Activated CD8-positive, alpha-beta memory T cell treated with anti-CD3 and anti-CD28 coated beads for 4 hours (primary cell): ENCODE measurements at places on chromosomes 6 and 20.

DNA sequence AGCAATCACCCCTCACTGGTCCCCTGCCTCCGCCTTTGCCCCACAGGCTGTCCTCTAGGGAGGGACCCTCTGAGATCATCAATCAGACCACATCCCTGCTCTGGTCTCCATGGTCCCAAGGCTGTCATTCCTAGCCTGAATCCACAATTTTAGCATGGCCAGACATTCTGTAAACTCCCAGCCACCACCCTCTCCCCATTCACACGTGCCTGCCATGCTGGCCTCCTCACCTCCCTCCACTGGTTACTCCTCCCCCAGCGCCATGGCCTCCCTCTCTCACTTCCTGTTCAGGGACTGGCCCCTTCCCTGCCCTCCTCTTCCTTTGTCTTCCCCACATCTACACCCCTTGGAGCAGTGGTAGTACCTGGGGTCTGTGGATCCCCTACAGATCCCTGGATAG lies 150.7 kb upstream of the MLN start:
- no peak for DNase-seq

DNA sequence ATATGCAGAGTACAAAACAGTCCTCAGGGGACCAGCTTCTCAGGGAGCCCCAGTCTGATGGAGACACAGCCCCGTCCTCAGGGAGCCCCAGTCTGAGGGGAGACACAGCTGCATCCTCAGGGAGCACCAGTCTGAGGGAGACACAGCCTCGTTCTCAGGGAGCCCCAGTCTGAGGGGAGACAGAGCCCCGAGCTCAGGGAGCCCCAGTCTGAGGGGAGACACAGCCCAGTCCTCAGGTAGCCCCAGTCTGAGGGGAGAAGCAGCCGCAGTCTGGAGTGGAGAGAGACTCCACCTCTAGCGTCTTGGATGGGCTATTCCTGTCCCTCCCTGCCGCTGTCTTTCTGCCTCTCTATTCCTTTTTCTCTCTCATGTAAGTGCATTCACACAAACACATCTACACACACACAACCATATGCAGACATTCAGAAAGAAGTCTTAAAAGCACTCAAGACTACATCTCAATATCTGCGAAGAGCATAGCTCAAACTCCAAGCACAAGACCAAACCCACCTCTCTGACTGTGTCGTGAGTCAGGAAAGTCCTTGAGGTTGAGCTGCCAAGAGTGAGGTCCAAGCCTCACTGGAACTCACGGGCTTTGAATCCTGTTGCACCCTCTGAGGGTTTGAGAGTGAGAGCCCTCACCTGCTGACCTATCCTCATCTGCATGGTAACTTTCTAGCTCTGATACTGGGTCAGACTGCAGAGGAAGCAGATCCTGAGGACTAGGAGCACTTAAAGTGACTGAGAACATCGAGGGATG lies 53.1 kb upstream of the SAYSD1 start:
- no peak for DNase-seq

- DNase-seq: no peak
Observed at GRCh38 chr6:120966321-120966720, 368.0 kb downstream of the TBC1D32 start.

DNA sequence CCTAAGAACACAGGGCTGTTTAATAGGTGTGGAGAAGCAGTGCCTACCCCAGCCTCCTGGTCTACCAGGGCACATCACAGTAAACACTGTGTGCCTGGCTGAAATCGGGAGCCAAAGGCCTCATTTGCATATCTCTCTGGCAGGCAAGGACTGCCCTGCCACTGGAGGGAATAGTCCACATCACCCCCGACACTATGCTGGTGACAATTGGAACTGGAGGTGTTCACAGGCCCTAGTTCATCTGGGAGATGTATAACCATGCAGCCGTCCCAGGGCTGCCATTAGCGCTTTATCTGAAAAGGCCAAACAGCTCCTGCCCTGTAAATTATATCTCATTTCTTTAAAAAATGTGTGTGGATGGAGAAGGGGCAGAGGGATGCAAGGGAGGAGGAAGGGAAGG lies 150.3 kb downstream of the LINC00237 start:
- DNase-seq: no peak

DNA sequence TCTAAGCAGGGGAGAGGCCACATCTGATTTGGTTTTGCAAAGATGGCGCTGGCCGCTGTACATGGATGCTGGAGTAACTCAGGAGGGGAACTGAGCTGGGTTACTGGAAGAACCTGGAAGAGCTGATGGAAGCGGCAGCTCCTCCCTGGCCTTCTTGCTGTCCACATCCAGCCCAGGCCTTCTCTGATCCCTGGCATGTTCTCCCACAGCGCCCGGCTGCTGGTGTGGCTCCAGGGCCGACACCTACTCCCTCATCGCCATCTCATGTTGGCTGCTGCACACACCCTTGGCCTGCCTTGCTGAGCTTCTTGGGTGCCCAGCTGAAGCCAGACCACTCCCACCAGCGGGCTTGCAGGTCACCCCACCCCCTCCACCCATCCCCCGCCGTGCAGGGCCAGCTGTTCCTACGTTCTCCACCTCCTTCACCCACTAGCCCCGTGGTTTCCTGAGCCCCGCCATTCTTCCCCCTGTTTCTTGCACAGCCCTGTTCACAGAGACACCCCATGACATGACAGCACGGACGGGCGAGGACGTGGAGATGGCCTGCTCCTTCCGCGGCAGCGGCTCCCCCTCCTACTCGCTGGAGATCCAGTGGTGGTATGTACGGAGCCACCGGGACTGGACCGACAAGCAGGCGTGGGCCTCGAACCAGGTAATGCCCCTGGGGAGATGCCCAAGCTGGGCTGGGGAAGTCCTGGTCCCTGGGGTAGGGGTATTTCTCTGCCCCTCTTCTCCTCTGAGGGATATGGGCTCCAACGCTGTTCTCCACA lies 28.4 kb downstream of the VSTM2L start:
- no peak for DNase-seq

GRCh38 chr6:551829-552350 lies 105.0 kb downstream of the HUS1B start:
- DNase-seq: no peak

GRCh38 chr6:93787841-93788240 lies 368.5 kb upstream of the EPHA7 start:
- no peak for DNase-seq

DNA sequence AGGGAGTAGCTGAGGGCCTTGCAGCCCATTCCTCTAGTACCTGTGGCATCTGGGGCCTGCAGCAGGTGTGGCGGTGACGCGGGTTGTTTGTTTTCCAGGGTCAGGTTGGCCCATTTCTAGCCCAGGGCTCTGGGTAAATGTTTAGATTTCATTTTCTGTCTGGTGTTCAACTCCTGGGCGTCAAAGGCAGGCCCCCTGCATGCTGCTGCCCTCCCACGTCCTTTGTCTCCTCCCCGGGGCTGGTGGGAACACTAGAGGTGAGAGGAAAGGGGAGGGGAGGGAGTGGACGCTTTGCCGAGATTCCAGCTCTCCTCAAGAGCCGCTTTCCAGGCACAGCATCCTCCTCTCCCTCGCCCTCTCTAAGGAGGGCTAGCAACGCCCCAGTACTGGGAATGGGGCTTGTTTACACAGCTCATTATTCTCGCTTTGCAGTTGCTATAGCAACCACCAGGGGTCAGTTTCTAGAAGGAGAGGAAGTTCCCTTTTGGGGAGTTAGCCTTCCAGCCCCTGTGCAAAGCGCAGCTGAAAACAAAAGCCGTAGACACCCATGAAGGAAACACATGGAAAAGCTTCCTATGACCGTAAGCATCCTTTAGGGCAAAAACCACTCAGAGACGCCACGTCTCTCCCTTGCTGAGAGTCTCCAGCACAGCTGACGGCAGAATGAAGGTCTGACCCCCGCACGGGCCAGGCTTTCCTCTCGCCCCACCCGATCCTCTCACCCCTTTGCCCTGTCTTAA lies 170.6 kb downstream of the LY86 start:
- no peak for DNase-seq

- DNase-seq: no peak
Observed at GRCh38 chr6:25034431-25034921, 98.7 kb upstream of the RIPOR2 start.

DNA sequence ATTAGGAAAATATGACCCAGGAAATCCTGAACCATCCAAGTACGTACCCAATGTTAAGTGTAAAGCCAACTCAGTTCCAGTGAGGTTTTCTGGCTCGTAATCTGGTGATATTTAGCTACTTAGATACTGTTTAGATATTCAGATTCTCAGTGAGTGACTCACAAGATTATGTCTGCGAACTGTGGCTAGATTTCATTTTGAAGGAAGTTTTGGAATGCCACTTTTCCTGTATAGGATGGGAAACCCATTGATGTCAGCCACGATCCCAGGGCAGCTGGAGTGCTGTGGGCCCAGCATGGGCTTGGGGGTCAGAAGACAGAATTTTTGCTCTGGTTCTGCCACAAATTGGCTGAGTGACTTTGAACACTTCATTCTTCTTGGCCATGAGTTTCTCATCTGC lies 76.3 kb downstream of the TMEM170B start:
- no peak for DNase-seq

DNA sequence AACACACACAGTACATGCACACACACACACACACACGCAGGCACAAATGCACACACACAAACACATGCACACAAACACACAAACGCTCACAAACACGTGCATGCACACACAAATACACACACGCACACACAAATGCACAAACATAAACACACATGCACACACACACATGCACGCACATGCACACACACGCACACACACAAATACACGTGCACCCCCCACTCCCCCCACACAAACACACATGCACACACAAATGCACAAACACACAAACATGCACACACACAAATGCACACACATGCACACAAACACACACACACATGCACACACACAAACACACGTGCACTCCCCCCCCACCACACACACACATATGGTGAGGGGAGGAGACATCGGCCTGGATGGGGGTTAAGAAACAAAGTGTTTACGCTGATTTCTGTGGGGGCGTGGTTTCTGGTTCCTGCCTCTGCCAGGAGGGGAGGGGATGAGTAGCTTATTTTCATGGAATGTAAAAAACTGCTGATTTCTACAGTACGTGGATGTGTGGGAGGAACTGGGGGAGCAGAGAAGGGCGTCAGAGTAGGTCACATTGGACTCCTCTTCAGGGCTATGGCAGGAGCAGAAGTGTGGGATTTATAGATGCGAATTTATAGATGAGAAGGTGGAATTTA lies 607.2 kb downstream of the QKI start:
- no peak for DNase-seq

GRCh38 chr20:59939879-59940128 lies 301 bp downstream of the PPP1R3D start:
- no peak for DNase-seq

DNA sequence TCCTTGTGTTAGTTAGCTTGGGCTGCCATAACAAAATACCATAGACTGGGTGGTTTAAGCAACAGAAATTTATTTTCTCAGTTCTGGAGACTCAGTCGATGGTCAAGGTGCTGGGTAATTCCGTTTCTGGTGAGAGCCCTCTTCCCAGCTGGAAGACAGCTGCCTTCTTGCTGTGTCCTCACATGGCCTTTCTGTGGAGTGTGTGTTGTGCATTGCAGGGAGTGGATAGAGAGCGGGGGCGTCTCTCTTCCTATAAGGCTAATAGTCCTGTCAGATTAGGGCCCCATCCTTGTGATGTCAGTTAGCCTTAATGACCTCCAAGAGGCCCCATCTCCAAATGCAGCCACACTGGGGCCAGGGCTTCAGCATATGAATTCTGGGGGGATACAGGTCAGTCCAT lies 19.2 kb downstream of the CHMP4B start:
- no peak for DNase-seq

- DNase-seq: no peak
Observed at GRCh38 chr6:57423468-57423867, 106.0 kb downstream of the PRIM2 start.

DNA sequence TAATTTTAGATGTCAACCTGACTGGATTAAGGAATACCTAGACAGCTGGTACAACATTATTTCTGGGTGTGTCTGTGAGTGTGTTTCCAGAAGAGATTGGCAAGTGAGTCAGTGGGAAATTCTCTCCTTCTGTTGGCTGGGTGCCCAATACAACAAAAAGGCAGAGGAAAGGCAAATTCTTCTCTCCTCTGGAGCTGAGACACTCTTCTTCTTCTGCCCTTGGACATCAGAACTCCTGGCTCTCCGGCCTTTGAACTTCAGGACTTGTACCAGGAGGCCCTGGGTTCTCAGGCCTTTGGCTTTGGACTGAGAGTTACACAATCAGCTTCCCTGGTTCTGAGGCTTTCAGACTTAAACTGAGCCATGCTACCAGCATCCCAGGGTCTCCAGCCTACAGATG lies 7.8 kb upstream of the BTN3A1 start:
- DNase-seq: no peak

GRCh38 chr6:151630387-151630786 lies 136.6 kb downstream of the CCDC170 start:
- no peak for DNase-seq

GRCh38 chr6:95785785-95786184 lies 208.4 kb downstream of the MANEA start:
- no peak for DNase-seq

DNA sequence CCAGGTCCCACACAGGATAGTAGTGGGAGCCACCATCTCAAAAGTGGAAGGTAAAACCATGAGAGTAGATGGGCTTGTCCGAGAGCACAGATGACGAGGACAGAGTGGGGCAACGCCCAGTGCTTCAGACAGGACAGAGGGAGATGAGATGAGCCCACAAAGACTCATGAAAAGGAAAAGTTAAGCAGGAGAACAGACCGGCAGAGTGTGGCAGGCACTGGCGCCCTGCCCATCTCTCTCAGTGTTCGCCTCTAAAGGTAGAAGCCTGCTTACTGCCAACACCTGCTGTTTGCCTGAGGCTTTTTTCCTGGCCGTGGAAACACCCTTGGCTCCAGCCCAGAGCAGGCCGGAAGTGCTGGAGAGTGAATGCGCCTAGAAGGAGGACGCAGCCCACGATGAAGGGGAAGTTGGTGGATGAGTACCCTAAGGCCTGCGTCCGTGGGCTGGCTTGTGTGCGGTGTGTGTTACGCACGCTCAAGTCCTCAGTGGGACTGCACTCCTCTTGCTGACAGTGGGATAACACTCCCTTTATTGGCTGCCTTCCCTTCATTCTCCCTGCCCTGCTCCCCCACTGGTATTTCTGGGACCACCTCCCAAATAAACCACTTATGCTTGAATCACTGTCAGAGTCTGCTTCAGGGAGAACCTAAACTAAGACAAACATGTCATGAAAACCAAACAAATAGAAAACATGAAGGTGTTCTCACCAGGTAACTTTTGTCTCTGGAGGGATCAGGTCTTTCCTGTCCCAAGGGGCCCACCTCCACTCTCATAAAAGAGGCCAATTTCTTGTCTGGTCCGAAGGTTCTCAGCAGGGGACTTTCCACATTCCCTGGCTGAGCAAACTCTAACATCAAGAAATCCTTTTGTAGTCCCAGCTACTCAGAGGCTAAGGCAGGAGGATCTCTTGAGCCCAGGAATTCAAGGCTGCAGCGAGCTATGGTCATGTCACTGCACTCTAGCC lies 9.1 kb upstream of the FOXP4 start:
- DNase-seq: no peak
